T-cell (primary cell): ENCODE measurements at places on chromosomes 3 and 15. TPM values are rescaled to one million over a fixed set of nuclear protein-coding genes. Genes with fewer than 3 reads are reported as not detected.

- no peak for DNase-seq
Measured at GRCh38 chr3:159366476-159366875, 564.6 kb downstream of the MFSD1 start.

- DNase-seq: no peak
Measured at GRCh38 chr3:101464235-101464634, 48.8 kb downstream of the SENP7 start.

Gene MOBP
- total RNA-seq: not detected

DNA sequence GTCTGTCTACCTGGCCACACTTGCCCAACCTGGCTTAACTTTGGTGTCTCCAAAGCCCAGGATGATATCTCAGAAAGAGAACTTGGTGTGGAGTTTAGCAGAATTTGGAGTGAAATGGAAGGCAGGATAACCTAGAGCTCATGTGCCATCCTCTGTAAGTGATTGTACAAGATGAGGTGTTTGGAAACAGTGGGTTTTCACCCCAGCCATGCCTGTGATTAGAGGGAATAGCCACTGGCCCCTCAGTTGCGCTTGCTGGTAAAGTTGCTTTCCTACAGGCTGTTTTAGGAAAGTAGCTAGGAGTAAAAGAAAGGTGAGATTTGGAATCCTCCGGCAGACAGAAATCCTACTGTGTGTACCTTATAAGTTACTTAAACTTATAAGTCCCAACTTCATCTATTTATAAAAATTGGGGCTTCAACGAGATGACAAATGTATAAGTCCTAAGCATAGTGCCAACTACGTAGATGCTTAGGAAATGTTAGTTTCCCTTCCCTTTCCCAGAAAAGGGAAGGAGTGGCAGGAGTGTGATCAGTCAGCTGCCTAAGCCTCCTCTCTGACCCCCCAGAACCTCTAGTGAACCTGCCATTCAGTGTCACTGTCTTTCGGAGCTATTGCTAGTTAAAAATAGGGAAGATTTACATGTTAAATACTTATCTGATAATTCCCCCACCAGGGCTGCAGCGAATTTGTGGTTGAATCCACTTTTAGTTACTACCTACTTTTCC, 13.4 kb upstream of the BMF start:
- no peak for DNase-seq

Gene PLA2G4D
- total RNA-seq: not detected

- DNase-seq: no peak
Measured at GRCh38 chr15:62455441-62455921, 290.4 kb upstream of the C2CD4B start.

Gene PDZRN3
- total RNA-seq: not detected

Gene CASR
- total RNA-seq: 0.03 TPM

Gene SERPINI1
- 2.9 TPM for total RNA-seq

DNA sequence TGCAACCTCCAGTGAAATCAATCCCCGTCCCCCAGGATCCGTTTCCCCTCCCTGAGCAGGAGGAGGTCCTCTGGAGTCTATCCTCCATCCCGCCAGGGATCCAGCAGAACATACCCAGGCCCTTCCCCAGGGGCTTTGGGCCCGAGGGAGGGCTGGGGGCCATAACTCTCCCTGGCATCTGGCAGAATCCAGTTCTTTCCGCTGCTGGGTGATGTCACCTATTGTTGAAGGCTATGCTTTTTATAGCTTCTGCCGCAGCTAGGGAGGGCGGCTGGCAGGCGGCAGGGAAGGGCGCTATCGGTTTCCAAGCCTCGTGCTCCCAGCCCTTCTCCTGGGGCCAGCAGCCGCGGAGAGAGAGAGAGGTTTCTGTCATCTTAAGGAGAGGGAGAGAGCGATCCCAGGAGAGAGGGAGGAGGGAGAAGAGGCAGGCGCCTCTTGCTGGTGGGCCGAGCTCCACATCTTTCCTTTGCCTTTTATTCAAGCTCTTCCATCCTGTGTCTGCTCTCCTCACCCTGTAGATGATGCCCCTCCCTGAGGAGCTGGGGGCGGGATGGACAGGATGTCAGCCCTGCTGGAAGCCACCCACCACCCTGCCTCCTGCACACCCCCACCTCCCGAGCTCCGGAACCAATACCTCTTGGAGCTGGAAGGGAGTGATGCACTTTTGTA, 120.1 kb downstream of the ANP32A start:
- no peak for DNase-seq

- DNase-seq: no peak
Measured at GRCh38 chr15:95454403-95455262, 875.9 kb upstream of the NR2F2 start.

DNA sequence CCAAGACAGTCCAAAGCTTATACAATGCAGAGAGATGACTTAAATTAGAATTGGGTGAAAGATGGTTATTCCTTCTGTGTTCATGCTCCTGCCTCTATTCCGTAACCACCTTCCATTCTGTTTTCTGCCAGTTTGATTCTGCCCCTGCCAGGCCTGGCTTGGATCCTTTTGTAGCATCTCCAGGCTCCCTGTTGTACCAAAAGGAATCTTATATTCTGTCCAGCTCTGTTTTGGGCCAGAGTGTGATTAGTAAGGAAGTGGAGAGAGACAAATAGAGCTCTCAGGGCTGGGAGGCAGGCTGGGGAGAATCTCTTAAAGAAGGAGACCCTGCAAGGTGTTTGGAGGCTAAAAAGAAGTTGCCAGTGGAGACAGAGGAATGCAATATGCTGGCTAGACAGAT, 63.8 kb downstream of the KCNAB1 start:
- no peak for DNase-seq

DNA sequence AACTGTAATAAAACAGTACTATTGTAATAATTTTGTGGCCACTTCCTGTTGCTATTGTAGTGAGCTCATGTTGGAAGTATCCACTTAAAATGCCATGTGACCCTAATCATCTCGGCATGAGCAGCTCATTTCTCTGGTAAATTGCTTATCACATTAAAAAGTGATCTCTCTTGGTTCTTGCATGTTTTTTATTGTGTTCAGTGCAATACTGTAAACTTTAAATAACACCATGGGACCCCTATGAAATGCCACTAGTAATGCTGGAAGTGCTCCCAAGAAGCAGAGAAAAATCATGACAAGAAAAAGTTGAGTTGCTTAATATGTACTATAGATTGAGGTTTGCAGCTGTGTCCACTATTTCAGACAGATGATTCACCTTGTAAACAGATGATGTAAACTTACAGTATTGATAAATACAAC, 45.6 kb downstream of the NMD3 start:
- no peak for DNase-seq

GRCh38 chr15:38411902-38412301, 42.0 kb upstream of the FAM98B start:
- no peak for DNase-seq

Gene USP50
- total RNA-seq: not detected

Gene TF
- total RNA-seq: 15.3 TPM

DNA sequence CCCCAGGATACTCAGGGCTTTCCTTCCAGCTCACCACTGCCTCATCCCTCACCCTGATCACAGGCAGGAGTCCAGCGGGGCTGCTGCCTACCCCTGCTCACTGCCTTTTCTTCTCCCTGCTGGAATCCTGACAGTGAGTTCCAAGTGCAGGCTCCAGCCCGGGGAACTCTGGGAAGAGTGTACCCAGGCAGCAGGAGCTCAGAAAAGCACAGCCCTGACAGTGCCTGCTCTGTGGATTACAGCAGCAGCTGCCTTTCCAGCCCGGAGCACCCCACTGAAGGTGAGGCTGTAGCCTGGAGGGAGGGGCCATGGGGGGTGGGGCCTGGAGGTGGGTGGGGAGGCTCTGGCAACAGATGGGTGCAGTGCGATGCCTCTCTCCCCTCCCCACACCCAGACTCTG, 6.1 kb upstream of the JMJD7 start:
- no peak for DNase-seq

DNA sequence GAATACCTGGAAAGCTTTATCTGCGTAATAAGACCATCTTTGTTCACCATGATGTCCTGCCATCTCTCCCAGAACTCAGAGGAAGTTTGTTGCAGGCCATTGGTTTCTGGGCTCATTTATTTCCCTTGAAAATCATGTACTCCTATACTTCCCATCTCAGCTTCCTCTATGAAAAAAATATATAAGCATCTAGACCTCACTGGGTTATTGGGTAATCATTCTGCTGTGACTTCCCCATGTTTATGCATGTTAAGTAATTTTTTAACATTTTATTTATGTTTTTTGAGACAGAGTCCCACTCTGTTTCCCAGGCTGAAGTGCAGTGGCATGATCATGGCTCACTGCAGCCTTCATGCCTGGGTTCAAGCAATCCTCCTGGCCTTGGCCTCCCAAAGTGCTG, 184.5 kb downstream of the ZPLD1 start:
- no peak for DNase-seq

DNA sequence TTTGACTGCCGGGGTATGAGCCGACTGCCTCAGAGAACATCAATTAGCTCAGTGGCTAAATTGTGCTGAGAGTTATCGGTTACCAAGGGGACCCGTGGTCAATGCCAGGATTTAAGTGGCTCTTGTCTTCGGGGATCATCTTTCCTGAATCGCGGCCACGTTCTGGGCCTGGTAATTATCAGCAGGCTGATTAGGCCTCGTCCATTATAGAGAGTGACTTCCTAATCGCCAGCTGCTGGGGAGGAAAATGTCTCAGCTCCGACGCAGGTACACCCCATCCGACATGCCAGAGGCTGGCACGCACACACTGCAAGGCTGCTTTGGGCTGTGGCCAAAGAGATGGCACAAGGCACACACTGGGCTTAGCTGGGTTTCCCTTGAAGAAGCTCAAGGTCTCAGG, 10.6 kb downstream of the TRH start:
- no peak for DNase-seq

- no peak for DNase-seq
Measured at GRCh38 chr15:72368899-72369298, 6.9 kb downstream of the HEXA start.

DNA sequence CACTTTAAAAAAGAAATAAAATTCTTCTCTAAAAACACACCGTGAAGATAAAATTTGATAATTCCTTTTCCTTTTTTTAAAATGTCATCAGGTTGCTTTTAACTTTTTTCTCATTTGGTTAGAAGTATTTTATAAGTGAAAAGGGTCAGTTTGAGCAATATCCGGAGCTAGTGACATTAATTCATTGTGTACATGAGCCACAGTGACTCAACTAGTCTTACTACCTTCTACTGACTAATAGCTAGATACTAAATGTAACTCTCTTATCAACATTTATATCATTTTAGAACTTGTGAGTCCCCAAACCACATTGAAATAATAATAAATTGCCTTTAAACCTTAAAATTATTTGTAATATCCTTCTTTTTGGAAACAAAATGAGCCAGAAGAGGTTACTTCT, 101.2 kb upstream of the ZBTB20 start:
- DNase-seq: no peak

Gene MYEF2
- total RNA-seq: 11.8 TPM

Gene ADGRG7
- total RNA-seq: not detected

- no peak for DNase-seq
Measured at GRCh38 chr3:150762662-150763121, 277 bp downstream of the SIAH2 start.

DNA sequence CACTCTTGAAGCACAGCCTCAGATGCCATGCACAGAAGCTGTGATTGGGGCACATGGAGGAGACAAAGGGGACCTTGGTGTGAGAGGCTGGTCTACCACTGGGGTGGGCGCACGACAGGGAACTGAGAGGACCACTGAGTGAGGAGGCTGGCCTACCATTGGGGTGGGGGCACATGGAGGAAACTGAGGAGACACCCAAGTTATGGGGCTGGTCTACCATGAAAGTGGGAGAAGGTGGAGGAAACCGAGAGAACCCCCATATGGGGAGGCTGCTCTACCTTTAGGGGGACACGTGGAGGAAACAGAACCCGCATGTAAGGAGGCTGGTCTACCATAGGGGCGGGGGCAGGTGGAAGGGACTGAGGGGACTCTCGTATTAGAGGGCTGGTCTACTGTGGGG, 153.4 kb downstream of the FBLN2 start:
- DNase-seq: no peak

Gene ALG3
- total RNA-seq: 25.0 TPM

DNA sequence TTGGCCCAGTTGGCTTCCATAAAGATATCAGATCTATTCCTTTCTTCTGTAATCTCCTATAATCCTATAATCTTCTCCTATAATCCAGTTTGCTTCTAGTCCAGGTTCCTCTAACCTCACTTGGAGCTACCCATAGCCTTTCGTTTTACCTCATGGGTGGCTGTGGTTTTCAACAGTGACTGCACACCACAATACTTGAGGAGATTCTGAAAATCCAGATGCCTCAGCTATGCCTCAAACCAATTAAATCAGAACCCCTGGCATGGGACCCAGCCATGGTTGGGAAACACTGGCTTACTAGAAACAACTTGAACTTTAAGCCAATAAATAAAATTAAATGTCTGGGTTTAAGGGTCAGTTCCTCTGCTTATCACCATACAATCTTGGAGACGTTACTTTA, 86.1 kb upstream of the NTRK3 start:
- no peak for DNase-seq

Gene PDIA3
- total RNA-seq: 151 TPM

- DNase-seq: no peak
Measured at GRCh38 chr3:139561959-139562676, 22.6 kb upstream of the RBP1 start.

DNA sequence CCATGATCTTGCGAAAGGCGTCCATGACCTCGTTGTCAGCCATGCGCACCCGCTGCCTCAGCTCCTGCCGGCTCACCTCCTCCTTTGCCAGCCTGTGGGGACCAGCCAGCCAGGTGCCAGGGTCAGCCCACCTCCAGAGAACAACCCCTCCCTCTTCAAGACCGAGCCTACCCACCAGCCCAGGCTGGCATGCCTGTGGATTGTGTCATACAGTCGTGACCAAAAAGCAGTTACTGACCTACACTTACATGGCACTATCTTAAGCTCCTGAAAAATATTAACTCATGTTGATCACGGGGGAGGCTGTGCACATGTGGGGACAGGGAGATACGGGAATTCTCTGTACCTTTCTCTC, 10.7 kb upstream of the CAMK1 start:
- no peak for DNase-seq

DNA sequence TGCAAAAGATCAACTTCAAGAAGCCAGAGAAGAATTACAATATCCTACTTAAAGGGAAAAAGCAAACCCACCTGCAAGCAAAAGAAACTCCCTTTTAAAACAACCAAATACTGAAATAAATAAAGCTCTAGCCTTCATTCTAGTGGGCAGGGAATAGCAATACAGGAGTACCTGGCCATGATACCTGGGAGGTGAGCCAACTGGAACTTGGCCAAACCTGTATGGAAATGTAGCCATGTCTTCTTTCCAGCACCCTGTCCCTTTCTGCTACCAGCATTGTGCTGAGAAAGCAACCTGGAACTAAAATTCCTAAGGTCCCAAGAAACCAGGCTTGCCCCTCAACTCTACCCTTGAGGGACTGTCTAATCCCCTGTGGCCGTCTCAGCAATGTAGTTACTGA, 530.0 kb downstream of the EPHB1 start:
- no peak for DNase-seq

DNA sequence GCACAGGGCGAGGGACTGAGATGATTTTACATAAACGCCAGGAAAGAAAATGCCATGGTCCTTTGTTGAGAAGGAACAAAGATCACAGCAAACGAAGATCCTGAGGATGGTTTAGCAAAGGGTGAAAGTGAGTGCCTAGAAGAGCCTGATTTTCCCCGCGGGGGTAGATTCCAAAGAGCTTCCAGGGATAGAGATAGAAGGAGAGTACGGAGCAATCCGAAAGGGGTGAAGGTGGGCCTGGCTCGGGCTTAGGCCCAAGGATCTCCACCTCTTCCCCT, 977 bp downstream of the CDC25A start:
- no peak for DNase-seq

- no peak for DNase-seq
Measured at GRCh38 chr15:74137537-74137894, 7.1 kb downstream of the ISLR2 start.

Gene PATL2
- 48.5 TPM for total RNA-seq

- DNase-seq: no peak
Measured at GRCh38 chr15:90564051-90564450, 34.3 kb downstream of the CRTC3 start.

Gene XCR1
- 0.08 TPM for total RNA-seq
